ENCODE measurements at places on chromosomes 16 and 17.

DNA sequence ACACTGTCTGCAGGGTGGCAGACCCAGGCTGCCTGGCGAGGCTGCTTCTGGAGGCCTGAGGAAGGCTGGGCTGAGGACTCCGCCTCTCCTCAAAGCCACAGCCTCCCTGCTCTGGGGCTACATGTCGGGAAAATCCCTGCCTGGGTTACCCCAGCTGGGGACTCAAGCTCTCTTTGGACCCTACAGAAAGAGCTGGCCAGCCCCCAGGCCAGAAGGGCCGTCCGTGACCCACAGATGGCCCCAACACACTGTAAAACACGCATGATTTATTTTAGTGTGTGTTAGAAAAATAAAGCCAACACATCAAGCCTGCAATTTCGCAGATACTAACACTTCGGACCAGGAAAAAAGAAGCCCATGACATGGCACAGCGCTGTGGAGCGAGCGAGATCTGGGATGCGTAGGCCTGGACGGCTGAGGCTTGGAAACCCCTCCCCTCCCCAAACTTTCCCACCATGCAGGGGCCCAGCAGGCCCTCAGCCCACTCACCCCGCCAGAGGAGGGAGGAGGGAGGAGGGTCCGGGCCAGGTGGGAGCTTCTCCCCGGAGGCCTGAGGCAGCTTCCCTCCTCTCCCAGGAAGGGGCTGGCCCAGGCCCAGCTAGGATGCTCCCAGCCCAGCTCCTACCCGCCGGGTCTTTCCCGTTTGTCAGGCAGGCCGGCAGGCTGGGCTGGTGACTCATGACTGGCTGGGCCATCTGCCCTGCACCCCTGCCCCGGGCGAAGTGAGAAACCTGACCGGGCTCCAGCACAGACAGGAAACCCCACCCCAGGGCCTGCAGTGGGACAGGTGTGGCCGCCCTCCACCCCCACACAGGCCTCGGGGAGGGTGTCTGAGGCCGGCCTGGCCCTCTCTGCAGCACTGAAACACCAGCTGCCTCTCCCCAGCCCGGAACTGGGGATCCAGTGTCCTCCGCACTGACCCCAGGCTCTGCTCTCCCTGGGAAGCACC, 34.1 kb upstream of the SLC38A10 start:
- no peak for DNase-seq

DNA sequence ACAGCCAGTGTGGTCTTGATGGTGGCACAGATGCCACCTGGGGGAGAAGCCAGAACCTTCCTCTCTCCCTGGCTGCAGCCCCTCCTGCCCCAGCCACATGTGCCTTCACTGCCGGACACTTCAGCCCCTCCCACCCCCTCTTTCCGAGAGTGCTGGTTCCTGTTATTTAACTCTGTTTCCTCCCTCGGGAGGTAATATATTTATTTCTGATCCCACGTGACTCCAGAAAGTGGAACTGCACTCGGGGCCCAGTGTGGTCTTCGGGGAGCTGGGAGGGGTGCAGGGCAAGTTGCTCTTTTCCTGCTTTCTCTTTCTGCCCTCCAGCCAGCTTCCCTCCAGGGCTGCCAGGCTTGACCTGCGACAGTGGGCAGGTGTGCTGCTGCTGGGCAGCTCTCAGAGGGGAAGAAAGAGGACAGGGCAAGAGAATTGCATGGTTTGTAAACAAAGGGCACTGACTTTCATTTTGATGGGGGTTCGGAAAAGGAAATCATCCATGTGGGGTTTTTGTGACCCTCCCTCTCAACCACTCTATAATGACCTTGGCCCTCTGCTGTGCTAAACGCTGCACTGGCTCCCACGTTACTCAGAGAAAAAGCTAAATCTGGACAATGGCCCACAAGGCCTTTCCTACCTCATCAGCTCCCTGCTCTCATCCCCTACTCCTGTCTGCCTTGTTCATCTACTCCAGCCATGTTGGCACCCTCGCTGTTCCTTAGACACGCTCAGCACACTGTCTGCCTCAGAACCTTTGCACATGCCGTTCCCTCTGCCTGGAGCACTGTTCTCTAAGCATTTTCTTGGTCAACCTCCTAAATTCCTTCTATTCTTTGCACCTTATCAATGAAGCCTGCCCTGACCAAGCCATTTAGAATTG, 8.2 kb upstream of the CIITA start:
- DNase-seq, result peak; percentile 54

- no peak for DNase-seq
Measured at GRCh38 chr16:4544473-4544872, 5.9 kb upstream of the CDIP1 start.

- no peak for DNase-seq
Measured at GRCh38 chr16:54265575-54266107, 20.9 kb downstream of the IRX3 start.

GRCh38 chr16:4982056-4982867, 24.1 kb downstream of the SEC14L5 start:
- no peak for DNase-seq

DNA sequence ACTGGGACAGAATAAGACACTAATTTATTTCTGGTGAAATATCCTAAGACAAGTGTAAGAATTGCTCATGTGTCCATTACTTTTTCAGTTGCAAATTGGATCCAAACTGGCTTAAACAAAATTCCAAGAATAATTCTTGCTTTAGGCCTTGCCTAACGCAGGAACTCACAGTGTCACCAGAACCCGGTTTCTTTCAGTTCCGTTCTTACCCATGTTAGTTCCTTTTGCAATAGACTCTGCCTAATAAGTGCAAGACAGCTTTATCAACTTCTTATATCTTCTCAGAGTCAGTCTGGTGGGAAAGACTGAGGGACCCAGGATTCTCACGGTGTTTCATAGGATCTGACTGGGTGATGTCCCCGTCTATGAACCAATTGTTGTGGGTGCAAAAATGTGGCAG, 24.7 kb downstream of the GDE1 start:
- DNase-seq, result no peak

GRCh38 chr16:63655846-63656245, 1466.0 kb downstream of the CDH11 start:
- no peak for DNase-seq
